Activated CD4-positive, alpha-beta T cell treated with anti-CD3 and anti-CD28 coated beads, Interleukin-2, amount 10 ng/mL, durations not matched to agents 7 days and 5 days (primary cell): ENCODE measurements at places on chromosomes 7 and 10. TPM values are rescaled to one million over a fixed set of nuclear protein-coding genes. Genes with fewer than 3 reads are reported as not detected.

The PIP gene
- not detected for total RNA-seq

The FAM171A1 gene
- total RNA-seq, result 11.1 TPM

The MSANTD7 gene
- 21.6 TPM for total RNA-seq

The RELN gene
- total RNA-seq, result not detected

The ZNF736 gene
- total RNA-seq, result 26.6 TPM

The HHEX gene
- total RNA-seq, result not detected

The TRIM73 gene
- 13.1 TPM for total RNA-seq

The MORN4 gene
- 1.3 TPM for total RNA-seq

The GNGT1 gene
- total RNA-seq, result not detected

The LMOD2 gene
- not detected for total RNA-seq

The MINDY4 gene
- total RNA-seq, result 1.3 TPM

The TRIM4 gene
- total RNA-seq, result 33.3 TPM

The TLL2 gene
- not detected for total RNA-seq

The COL13A1 gene
- not detected for total RNA-seq

GRCh38 chr7:102125127-102125596, 161.5 kb upstream of the SH2B2 start:
- DNase-seq, result no peak

GRCh38 chr7:128881458-128882125, 18.9 kb downstream of the ATP6V1F start:
- no peak for DNase-seq

DNA sequence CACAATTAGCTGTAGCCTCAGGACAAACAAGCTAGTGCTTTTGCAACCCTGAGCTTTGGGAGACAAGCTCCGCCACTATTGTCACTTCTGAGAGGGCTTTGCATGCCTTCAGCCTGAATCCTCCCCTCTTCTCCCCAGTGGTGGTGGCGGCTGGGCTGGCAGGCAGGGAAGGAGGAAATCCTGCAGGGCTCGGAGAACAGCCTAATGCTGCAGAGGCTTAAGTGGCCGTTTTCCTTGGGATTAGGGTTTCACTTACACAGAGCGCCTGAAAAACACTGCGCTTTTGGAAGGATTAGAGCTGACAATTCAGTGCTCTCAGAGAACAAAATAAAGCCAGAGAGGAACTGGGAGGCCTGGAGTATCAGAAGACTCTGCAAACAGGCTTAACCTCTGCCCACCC, 71.3 kb downstream of the PAX2 start:
- DNase-seq, result no peak

- no peak for DNase-seq
These were observed 108.1 kb upstream of the AGR3 start for GRCh38 chr7:16989811-16990413.

DNA sequence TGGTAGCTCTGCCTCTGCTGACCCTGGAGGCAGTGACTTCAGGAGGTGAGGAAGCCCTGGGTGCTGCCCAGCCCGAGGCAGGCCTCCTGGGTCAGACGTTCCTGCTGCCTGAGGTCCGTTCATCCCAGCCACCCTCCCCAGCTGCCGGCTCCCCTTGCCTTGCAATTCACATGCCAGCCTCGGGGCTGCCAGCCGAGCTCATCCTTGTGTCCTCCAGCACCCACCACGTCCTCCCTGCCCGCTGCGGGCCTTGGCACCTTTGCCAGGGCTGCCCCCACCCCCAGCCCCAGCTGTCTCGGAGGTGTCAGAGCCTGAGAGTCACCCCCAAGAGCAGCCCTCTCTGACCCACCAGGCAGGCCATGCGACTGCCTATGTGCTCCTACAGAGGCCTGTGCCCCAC, 162.1 kb upstream of the RNF32 start:
- DNase-seq, result no peak

DNA sequence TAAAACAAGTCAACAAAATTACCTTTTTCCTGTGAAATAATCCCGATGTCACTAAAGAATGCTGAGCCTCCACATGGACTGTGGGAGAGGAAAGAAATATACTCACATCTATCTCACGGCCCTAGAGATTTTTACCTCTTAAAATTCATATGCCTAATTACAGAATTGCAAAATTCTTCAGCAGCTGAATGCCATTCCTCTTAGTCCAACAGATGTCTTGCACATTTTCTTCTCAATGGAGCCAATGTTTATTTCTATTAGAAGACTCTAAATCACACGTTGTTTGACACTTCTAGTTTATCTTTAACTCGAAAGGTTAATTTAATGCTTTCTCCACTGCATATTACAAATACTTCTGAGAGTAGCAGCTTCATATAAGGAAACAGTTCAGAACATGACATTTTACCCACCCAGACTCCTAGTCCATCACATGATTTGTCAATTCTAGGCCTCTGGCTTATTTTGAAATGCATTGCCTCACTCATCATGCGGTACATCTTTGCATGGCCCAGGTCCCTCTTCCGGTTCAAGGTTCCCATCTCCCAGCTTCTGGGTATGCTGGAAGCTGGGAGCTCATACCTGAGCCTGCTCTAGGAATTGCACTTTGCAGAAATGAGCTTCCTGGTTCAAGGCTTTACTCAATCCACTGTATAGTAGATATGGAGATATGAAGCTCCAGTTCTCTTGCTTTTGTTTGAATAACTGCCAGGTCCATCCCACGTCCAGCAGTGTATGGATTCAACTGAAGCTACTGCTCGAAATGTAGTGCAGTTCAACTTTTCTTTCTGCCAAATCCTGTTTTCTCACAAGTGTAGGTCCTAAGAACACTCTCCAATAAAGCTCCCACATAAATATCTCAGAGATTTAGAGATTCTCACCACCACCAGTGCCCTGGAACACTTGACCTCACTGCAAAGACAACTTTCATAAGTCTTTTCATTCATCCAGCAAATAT, 306.2 kb downstream of the GPR37 start:
- DNase-seq, result no peak

- peak; percentile 25 for DNase-seq
These were observed 70.7 kb downstream of the CABCOCO1 start for GRCh38 chr10:61733358-61733940.

DNA sequence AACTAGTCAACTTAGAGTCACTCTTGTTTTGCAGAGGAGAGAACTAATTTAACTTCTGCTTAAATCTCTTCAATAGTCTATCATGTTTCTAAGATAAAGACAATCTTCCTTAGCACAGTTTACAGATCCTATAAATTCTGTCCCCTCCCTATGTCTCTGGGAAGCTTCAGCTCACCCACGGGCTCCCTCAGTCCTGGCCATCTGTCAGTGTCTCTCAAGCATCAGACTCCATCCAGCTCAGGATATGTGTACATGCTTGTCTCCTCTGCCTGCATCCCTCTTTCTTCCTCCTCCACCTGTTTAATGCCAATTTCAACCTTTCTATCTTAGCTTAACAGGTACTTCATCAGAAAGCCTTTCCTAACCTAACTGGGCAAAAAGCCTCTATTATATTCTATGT, 177.1 kb upstream of the PTER start:
- DNase-seq, result no peak

GRCh38 chr7:36659638-36660341, 64.5 kb downstream of the AOAH start:
- no peak for DNase-seq

- no peak for DNase-seq
These were observed 49.1 kb upstream of the MNX1 start for GRCh38 chr7:157059534-157059933.

GRCh38 chr10:129932751-129933433, 31.2 kb downstream of the EBF3 start:
- no peak for DNase-seq

- DNase-seq, result peak; percentile 65
These were observed 613 bp downstream of the AP5Z1 start for GRCh38 chr7:4775848-4776623.

DNA sequence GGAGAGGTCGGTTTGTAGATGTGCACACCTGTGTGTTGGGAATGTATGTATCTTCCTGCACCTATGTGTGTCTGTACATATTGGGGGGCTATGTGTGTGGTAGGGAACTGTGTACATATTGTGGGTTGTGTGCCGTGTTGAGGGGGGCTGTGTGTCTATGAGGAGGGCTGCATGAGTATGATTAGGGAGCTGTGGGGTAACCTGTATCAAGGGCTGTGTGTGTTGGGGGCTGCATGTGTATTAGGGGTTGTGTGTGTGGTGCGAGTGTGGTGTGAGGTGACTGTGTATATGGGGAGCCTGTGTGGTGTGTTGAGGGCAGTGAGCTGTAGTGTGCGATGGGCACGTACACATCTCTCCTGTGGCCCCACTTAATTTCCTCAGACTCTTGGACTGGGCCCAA, 22.2 kb upstream of the PAX2 start:
- DNase-seq, result no peak

DNA sequence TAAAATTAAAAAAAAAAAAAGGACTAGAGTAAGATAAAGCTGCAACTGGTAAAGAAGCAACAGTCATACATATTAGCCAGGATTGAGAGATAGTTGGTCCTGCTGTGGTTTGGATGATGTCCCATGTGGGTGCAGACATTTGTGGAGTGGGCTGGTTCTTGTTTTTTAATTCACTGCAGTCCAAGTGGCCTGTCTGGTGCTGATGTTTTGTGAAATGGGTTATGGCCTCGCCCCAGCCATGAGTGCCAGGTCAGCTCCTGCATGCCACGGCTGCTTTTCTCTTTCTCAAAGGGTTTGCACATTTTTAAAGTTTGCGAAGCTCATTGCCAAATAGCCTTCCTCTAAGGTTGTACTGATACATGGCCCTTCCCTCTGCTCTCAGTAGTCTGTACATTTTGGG, 14.1 kb upstream of the BTBD16 start:
- DNase-seq, result no peak

GRCh38 chr7:103130901-103131624, 17.8 kb downstream of the NAPEPLD start:
- DNase-seq, result no peak

DNA sequence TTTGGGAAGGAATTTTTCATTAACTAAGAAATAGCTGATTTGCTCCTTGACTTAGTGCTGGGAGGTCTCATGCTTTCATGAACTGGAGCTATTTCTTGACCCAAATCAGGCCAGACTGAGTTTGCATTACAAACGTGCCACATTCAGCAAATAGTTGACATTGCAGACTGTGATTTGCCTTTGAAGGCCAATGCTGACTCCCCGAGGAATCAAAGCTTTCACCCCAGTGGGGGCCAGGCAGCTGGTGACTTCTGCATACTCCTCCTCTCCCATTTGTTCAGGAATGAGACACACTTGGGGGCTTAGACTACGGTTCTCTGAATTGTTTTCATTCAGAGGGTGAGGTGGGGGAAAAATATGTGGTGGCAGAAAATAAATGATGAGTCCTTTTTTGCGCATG, 111.0 kb upstream of the JAZF1 start:
- no peak for DNase-seq

GRCh38 chr10:101451667-101452069, 97.7 kb downstream of the BTRC start:
- DNase-seq, result no peak

GRCh38 chr10:51006686-51007085, 67.6 kb upstream of the PRKG1 start:
- no peak for DNase-seq

DNA sequence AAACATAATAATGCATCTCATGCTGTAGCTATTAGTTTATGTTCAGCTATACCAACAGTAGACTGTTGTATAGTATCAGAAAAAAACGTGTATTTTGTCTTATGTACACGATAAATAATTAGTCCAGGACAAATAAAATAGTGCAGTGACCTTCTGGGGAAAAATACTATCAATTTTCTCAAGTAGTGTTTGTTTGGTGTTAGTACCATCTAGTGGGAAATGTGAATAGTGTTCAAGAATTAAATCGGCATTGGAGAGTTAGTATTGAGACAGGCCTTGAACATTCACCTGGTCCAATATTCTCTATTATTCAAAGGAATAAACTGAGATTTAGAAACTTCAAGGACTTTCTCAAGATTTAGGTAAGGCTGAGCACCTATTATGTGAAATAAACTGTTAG, 21.7 kb upstream of the OR2A5 start:
- no peak for DNase-seq

DNA sequence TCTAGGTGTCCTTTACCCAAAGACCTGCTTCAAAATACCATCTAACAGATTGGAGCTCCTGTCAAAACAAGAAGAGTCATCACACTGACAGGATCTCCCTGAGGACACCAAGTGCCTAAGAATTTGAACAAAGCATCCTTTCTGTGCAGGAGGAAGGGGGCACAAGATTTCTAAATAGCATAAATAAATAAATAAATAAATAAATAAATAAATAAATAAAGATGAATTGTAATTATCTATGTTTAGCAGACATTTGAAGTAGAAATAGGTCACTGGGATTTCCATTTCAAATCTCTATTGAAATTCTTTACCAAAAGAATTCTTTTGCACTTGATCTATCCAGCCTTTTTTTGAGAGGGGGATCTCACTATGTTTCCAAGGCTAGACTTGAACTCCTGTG, 65.3 kb downstream of the NPSR1 start:
- no peak for DNase-seq

DNA sequence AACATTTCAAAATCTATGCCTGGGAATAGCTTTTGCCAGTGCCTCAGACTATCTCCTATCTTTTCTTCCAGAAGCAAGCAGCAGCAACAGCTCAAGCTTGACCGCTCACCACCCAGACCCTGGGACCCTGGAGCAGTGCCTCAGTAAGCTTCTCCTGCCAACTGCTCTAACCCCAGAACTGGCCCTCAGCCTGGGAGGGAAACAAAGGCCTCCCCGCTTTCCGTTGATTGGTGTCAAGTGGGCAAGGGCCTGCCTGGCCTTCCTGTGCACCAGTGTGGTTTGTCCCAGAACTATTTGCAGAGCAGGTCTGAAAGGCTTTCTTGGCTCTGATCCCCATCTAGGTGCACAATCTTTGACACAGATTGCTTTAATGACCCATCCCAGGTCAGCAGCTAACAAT, 3.3 kb upstream of the ATP6V0A4 start:
- no peak for DNase-seq

GRCh38 chr10:22712956-22713852, 1.2 kb downstream of the PIP4K2A start:
- DNase-seq, result peak; percentile 36

DNA sequence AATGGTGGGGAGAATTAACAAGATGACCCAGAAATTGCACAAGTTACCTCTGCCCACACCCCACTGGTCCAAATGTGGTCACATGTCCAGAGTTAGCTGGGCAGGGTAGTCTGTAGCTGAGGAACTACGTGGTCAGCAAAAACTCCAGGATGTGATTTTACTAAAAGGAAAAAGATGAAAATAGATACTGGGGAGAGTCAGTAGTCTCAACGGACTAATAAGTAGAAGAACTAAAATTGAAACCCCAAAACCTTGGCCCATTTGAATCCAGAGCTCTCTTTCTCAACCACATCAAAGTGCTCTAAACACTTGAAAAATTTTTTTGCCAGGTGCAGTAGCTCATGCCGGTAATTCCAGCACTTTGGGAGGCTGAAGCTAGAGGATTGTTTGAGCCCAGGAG, 146.3 kb downstream of the SKIDA1 start:
- DNase-seq, result no peak
